ENCODE measurements at places on chromosomes 4 and X.
A peak's percentile ranks its signal among the peaks of the same experiment; 100 is the strongest.

DNA sequence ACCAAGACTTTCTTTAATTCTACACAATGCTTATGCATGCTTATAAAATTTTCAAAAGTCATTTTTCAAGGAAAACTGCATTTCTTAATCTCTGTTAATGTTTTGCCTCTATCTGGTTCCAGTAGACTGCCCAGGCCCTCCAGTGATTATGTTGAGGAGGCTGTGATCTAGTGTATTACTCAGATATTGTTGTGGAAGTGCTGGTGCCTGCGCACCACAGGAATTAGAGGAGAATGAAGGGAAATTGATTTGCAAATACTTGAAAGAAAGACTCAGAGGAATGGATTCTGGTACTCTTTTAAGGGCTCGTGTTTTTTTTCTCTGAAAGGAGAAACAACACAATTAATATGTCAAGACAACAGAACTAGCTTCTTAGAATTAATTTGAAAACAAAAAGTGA is 1015.1 kb downstream of the RPA4 start:
- no peak for DNase-seq

DNA sequence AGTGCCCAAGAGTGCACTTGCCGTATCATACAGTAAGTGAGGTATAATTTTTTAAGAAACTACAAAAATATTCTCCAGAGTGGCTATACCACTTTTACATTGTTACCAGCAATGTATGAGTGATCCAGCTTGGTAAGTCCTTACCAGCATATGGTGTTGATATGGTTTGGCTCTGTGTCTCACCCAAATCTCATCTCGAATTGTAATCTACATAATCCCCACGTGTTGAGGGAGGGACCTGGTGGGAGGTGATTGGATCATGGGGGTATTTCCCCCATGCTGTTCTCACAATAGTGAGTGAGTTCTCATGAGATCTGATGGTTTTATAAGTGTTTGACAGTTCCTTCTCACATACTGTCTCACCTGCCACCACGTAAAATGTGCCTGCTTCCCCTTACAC is 44.8 kb downstream of the RBMX start:
- no peak for DNase-seq

DNA sequence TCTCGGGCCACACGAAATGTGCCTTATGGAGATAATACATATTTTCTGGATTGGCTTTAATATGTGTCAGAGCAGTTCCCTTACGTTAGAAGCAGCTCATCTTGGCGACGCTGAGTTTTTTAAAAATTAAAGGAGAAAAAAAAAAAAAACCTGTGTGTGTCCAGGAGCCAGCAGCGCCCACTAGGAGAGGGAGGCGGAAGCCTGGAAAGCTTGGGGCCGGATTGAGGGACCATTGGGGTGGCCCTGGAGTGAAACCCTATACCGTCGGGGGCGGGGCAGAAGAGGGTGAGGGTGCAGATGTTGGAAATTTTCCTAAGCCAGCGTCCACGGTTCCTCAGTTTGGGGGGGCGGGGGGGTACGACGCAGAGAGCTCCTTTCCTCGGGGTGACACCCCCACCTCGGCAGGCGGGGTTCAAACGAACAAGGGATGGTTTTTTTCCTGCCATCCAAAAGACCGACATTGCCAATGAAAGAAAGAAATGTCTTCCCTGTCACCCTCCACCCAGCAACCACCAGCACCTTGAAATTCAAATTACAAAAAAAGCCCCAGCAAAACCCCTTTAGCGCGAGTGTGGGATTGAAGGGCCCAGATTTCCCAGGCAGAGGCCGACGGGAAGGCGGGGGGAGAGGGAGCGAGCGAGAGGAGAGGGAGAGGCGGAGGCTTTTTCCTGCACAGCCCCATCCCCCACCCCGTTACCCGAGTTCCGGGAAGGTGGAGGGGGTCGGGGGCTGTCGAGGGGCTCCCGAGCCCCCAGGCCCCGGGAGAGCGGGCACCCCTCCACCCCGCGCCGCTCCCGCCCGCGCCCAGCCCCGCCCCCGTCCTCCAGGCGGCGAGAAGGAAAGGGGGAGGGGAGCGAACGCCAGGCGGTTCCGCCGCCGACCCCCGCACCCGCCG is 859 bp downstream of the SMARCA1 start:
- DNase-seq = peak; percentile 5

DNA sequence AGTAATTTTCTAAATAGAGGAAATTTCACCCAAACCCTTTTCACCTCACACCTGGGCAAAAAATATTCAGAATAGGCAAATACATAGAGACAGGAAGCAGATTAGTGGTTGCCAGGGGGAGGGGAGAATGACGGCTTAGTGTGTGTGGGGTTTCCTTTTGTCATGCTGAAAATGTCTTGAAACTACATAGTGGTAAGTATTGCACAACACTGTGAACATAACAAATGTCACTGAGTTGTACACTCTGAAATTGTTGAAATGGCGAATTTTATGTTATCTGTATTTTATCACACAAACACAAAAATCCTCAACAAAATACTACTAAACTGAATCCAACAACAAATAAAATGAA is 60.7 kb upstream of the PLAC1 start:
- DNase-seq = no peak

- DNase-seq = no peak
These were observed 136.0 kb upstream of the SMIM31 start for GRCh38 chr4:164617911-164618310.

DNA sequence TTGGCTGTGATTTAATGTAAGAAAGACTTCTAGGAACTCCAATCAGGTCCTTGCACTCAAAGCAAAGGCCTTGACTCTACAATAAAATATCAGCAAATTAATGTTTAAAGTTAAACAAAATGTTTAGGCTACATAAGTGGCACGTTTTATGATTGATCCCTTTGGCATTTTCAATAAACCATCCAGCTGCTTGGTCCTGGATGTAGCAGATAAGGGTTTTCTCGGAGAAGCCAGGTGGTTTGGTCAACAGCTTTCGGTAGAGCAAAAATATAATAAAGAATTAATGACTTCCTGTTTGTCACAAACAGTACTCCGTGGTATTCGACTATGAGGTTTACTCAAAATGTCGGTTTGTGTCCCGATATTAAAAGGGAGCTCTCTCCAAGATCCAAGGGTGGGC is 95.8 kb downstream of the GEMIN8 start:
- DNase-seq = no peak

GRCh38 chr4:7332216-7333023 is 102.3 kb downstream of the PSAPL1 start:
- no peak for DNase-seq

DNA sequence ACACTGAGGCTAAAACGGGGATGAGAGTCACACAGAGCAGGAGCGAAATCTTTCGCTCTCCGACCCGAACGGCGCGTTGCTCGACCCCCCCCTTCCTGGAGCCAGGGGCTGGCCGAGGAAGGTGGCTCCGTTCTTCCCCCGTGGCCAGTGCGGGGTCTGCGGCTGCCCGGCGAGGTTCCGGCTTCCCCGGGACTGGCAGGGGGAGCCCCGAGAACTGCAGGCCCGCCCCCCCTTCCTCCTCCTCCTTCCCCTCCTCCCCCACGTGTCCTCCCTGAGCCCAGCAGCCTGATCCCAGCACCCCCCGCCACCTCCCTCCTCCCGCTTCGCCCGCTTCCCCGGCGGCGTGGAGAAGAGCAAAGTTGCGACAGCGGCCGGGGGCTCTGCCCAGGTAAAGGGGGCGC is 2.4 kb upstream of the BCORL1 start:
- DNase-seq = peak; percentile 8

GRCh38 chr4:170307182-170307581 is 217.4 kb upstream of the AADAT start:
- DNase-seq = no peak

DNA sequence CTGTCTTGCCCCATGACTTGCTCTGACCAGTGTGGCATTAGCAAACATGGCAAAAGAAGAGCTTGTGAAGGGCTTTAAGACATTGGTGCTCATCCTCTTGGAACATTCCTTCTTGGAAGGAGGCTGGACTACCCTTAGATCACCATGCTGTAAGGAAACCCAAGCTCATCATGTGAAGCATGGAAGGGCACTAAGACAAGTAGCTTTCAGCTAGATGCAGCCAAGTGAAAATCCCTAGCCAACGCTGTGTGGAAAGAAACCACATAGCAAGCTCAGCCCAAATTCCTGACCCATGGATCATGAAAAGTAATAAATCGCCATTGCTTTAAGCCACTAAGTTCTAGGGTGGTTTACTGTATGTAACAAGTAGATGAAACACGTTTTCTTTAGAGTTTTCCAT is 12.4 kb upstream of the PACRGL start:
- DNase-seq = no peak

DNA sequence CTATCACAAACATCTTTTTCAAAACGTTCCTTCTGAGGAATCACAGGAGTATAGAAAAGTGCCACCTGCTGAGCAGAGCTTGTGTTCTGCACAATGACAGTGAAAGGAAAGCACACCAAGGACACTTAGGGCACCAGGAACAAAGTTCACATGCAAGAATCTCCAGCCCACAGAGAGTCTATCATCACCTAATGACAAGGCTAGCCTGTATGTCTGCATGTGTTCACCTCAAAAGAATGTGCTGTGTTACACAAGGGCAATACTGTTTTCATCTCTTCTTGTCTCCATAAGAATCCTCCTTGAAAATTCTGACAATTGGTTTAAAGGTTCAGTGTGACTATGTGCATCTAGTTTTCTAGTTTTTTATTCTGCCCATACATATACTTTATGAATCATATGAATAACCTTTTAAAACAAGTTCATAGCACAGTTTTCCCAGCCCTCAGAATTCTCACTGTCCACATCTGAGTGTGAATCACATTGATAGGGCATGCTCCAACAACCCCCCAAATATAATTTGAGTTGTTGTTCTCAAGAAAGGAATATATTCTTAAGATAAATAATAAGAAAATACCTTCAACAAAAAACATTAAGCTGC is 118.0 kb downstream of the PWWP3B start:
- DNase-seq = no peak

DNA sequence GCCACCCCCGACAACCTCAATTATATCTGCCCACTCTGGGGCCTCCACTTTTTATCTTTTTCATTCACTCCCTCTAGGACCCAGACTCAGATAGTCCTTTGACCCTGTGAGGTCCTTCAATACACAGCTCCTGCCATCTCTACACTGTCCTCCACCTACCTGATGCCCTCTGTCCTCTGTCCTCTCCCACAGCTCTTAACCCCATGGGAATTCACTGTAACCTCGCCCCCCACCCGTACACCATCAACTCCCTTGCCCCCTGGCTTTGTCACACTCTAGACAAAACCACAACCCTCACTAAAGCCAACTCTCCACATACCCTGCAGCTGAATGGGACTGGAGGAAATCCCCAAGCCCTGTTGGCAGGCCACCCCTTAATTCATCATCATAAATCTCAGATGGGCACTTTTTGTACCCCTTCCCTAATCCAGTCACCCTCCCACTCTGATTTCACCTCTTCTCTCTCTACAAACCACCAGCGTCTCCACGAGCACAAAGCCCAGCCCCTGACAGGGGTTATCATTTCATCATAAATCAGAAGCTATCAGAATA is 52.3 kb upstream of the ENPP6 start:
- DNase-seq = no peak

DNA sequence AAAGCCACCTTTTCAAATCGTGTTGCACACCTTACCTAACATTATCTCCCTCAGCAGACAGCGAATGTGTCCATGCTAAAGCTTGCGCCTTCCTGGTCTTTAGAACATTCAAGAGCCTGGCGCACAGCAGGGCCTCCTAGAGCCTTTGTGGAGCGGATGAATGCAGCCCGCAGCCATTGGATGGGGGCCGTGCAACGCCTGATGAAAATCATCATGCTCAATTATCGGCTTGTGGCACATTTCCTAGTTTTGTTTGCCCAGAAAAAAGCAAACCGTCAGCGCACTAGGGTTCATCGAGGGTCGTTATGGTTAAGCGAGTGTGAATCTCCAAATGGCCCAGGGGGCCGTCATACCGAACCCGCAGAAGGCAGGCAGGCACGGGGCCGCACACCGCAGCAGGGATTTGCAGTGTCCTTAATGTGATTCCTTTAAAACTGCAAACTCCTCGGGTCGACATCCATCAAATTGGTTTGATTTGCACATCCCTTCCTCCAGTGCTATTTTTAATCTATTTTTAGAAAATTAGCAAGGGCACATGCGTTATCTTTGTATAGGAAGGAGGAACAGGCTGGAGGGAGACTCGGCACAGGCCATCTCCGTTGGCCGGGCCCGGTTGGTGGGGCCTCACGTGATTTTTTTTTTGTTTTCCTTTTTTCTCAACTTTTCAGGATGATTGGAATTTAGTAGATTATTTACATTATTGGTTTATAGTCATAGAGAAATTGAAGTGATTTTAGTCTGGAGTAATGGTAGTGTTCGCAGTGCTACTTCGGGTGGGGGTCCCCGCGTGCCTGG is 53.1 kb downstream of the ABLIM2 start:
- DNase-seq = no peak

GRCh38 chr4:81722290-81722851 is 250.7 kb upstream of the RASGEF1B start:
- DNase-seq = no peak

GRCh38 chr4:182853731-182854330 is 63.4 kb downstream of the DCTD start:
- DNase-seq = no peak

DNA sequence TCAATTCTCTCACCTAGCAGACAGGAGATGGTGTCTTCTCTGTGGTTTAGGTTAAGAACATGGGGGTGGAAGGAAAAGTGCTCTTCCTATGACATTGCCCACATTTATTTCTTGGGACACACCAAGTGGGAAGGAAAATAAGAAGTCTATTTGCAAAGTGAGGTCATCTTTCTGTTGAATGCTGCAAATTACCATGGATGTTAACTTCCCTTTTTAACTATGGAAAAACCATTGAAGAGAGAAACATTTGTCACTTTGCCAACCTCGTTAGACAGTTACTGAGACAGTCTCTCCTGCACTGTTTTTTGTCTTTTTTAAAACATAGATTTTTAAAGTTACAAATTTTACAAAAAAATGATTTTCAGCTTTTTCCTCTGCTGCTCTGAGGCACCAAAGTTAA is 72.8 kb upstream of the BEND4 start:
- no peak for DNase-seq

DNA sequence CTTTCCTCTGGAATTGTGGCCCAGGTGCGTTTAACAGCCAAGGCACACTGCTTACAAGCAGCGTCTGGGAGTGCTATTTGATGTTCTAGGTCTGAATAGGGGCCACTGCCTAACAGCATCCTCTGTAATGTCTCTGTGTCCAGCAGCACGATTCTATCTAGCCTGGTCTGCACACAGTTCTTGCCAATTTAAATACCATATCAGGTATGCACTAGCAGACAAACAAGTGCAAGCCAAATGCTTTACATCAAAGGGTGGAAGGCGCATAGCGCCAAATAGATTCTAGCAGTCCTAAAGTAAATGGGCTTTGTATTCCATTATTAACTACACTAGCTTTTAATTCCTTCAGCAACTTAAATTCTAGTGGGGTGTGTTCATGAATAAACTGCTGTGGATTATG is 15.8 kb upstream of the UGDH start:
- no peak for DNase-seq

DNA sequence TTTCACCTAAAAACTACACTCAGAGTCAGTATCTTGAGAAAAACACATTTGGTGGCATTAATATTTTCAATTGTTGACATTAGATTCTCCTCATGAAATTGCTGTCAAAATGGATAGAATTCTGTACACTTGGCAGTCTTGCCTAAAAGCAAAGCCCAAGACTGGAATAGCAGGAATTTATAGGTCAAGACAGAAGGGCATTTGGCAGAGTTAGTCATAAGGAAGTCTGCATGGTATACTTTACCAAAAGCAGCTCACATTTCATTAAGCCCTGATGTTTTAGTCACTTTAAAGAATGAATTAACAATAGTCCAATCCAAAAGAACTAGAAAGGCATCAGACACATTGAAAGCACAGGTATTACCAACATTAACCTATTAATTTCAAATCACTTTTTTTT is 7.1 kb downstream of the CCDC160 start:
- no peak for DNase-seq

Data from germinal center (tissue), 1 donor.